ENCODE measurements at places on chromosomes 7 and 10.
A peak's percentile ranks its signal among the peaks of the same experiment; 100 is the strongest.

GRCh38 chr7:33423646-33424020 lies 294.3 kb downstream of the BBS9 start:
- peak; percentile 13 for DNase-seq

- no peak for DNase-seq
Measured at GRCh38 chr7:25263337-25263736, 35.1 kb upstream of the NPVF start.

GRCh38 chr7:32948202-32948601 lies 9.0 kb upstream of the FKBP9 start:
- DNase-seq = no peak

DNA sequence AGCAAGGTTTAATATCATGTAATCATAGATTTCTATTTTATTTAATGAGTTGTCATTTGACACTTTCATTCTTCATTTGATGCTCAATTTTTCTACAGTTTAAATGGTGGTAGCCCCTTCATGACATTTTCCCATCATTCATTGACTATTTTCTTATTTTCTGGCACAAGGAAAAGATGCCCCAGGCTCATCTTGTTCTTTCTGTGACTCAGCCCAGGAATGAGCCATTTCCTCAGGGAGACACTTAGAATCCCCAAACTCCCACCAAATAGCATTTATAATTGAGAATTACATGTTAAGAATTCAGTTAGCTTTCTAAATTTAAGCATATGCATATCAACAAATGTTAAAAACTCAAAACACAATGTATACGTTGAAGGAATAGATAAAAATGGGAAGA lies 222.3 kb downstream of the KIF20B start:
- no peak for DNase-seq

DNA sequence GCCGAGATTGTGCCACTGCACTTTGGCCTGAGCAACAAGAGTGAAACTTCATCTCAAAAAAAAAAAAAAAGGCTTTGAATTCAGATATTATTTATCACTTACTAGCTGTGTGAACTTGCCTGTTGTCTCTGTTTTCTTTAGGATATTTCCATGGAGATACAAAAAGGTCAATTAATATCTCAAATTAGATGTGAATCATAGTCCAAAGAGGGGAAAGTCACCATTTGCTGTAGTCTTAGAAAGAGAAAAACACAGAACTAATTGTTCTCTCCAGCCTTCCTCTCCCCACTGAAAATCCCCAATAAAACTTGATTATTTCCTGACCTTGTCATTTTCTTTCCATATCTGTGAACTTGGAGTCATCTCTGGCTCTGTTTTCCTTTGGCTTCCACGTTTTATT lies 21.2 kb downstream of the HEPACAM2 start:
- no peak for DNase-seq

GRCh38 chr10:93219347-93219746 lies 145.7 kb downstream of the CYP26A1 start:
- DNase-seq = no peak

- DNase-seq = no peak
Measured at GRCh38 chr7:141156407-141156806, 82.5 kb downstream of the TMEM178B start.

DNA sequence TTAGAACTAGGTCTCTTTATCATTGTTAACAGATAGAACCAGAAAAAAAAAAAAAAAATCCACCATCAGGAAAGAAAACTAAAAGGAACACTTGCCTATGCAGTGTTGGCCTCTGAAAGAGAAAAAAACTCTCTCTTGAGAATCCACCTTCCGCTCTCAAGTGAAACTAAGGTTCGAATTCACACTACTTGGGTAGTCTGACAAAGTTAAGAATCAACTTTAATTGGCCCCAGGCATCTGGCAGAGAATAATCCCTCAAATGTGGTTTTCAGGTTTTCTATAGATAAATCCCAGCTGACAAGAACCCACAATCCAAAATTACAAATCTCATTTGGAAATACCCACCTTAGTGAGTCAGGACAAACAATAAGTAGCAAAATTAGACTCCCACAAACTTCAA lies 199.7 kb upstream of the LRRN3 start:
- no peak for DNase-seq

DNA sequence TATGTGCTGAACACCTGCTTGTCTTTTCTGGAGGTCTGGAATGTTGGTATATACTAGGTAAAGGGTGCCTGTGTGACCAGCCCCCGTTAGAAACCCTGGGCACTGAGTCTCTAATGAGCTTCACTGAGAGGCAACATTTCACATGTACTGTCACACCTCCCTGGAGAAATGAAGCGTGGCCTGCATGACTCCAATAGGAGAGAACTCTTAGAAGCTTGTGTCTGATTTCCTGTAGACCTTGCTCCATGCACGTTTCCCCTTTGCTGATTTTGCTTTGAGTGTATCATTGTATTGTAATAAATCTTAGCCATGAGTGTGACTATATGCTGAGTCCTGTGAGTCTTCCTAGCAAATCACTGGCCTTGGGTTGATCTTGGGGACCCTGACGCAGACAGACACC lies 82.8 kb downstream of the PPP1R3C start:
- DNase-seq = no peak

DNA sequence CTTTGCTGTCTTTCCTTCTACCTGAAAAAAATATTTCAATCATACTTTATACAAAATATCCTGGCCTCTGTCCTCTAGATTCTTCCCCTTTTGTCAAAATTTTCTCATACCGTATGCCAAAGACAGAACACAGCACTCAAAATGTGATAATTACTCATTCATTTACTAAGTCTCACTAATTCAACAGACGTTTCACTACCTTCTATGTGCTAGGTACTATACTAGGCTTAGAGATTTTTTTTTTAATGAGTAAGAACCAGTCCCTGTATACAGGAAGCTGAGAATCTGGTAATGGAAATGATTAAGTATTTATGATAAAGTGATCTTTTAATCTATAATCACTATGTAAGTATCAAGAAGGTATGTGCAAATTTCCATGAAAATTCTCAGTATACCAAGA lies 128.0 kb downstream of the ELAPOR2 start:
- no peak for DNase-seq

DNA sequence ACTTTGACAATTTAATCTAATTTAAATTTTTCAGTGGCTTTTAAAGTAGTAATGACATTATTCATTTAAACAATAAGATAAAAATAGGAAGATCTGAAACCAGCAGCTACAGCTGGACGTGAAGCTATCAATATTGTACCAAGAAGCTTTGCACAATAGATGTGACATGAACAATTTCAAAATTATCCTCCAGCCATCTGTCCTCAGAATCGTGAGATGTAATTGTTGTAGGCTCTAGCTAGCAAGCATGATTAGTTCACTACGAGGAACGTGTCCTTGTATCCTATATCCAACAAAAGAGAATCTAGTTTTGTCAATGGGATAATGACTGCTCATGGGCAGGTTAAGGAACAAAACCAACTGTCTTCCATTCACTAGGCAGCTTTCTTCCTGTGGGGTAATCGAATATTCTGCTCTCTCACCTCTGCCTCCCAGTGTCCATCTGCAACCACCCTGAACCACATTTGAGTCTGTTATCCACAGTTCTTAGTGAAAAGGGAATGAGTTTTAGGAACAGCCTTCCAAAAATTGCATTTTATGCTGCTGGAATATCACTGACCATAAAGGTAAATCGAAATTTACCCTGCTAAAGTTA lies 247.3 kb downstream of the PARD3 start:
- no peak for DNase-seq

GRCh38 chr7:240146-240676 lies 47.8 kb downstream of the FAM20C start:
- DNase-seq = no peak

DNA sequence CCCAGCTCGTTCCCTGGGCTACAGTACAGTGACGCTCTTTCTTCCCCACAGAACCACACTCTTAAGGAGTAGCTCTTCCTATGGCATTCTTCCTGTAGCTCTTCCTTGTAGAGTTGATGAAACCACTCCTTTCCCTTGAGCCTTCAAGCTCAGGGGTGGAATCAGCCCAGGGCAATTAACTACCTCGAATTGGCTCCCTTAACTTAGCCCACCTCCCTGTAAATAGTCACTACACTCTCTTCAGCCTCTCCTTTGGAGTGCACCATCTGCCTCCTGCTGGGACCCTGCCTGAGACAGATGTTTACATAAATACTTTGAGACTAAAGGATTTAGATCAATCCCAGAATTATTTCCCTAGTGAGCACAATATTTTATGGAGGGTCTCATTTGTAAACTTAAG lies 537.8 kb upstream of the AUTS2 start:
- DNase-seq = no peak

- no peak for DNase-seq
Measured at GRCh38 chr10:103870516-103870915, 15.1 kb upstream of the SH3PXD2A start.

DNA sequence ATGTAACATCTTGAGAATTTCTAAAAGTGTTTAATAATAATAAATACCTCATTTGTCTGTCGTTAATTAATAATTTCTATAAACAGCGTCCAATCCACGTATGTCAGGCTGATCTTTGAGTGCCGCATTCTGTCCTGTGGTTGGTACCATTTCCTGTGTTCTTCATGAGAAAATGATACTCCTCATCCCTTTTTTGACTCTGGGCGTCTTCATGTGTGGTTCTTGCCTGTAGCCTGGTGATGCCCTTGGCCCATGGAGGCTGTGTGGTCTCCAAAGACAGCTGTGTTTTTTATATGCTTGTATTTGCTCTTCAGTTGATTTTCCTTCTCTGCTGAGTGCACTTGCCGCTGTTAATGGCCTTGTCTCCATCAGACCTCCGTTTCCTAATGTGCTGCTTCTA lies 31.5 kb downstream of the GLRX3 start:
- no peak for DNase-seq
